ENCODE measurements at places on chromosomes 3 and 15. TPM values are rescaled to one million over a fixed set of nuclear protein-coding genes. Genes with fewer than 3 reads are reported as not detected.

Gene EPHA3
- total RNA-seq, result not detected

Gene EFCAB12
- 1.1 TPM for total RNA-seq

Gene CORO2B
- 3.5 TPM for total RNA-seq

Gene ARGFX
- total RNA-seq, result not detected

Gene CCR1
- total RNA-seq, result not detected

Gene ARHGEF26
- total RNA-seq, result 6.7 TPM

Gene CTDSPL
- 10.2 TPM for total RNA-seq

Measured in A549 treated with ZK216348 at 1 μM for 4 hours (cell line).